PC-3 (cell line): ENCODE measurements at places on chromosomes 4 and X. TPM values are rescaled to one million over a fixed set of nuclear protein-coding genes. Genes with fewer than 3 reads are reported as not detected.

GRCh38 chrX:53171356-53171755 is 53.7 kb downstream of the KDM5C start:
- no peak overlapping the region for H3K4me3 ChIP-seq
- H3K27ac ChIP-seq, result no peak overlapping the region
- no peak for DNase-seq
- no peaks in the 10 kb centered on the region for H3K27me3 ChIP-seq
- H3K4me1 ChIP-seq, result no peaks in the 10 kb centered on the region

Gene EPHA5
- total RNA-seq, result 2.0 and 2.2 TPM in 2 replicates

- no peak overlapping the region for H3K27ac ChIP-seq
- H3K27me3 ChIP-seq, result no peaks in the 10 kb centered on the region
- no peaks in the 10 kb centered on the region for H3K36me3 ChIP-seq
- H3K4me1 ChIP-seq, result peaks cover 4% of the 10 kb centered on the region; the same call in 1 of the 2 replicates
- no peak overlapping the region for H3K4me3 ChIP-seq
These were observed 82.2 kb downstream of the ZNF330 start for GRCh38 chr4:141302924-141303323.

DNA sequence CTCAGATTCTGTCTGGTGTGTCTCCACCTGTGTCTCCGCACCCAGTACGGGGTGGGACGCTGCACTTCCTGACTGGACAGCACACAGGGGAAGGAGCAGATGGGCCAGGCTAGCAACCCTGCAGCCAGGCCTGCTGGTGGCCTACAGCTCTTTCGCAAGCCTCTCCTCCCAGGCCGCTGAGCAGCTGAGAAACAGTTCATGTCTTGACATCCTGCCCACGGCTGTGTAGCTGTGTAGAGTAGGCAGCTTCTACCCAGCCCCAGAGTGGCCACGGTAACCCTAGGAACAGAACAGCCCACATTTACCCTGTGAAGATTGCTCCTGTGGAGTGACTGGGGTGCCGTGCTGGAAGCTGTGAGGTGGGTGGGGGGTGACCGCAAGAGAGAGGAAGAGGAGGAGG is 38.9 kb downstream of the CCNQ start:
- no peak overlapping the region for H3K27ac ChIP-seq
- no peaks in the 10 kb centered on the region for H3K27me3 ChIP-seq
- H3K4me1 ChIP-seq, result no peaks in the 10 kb centered on the region

- H3K4me3 ChIP-seq, result no peak overlapping the region
- peaks cover 9% of the 10 kb centered on the region for H3K4me1 ChIP-seq
- DNase-seq, result peak; percentile 67
- no peak overlapping the region for H3K27ac ChIP-seq
- H3K27me3 ChIP-seq, result no peaks in the 10 kb centered on the region
These were observed 133.4 kb downstream of the TBC1D19 start for GRCh38 chr4:26717332-26717731.
